Activated T-helper 2 cell treated with anti-CD3 and anti-CD28 coated beads, Interferon-gamma antibody, Interleukin-2, Interleukin-4, amounts not matched to agents 10 μg/mL and 5 μg/mL and 100 μg/mL, durations not matched to agents 14 hours and 24 hours and 36 hours (primary cell): ENCODE measurements at places on chromosomes 2 and 18.

- H3K4me1 ChIP-seq, result peaks cover 46% of the 10 kb centered on the region
- H3K4me3 ChIP-seq, result peak overlapping the region; percentile 4
- peaks cover 57% of the 10 kb centered on the region for H3K36me3 ChIP-seq
- DNase-seq, result no peak
- H3K27ac ChIP-seq, result peak overlapping the region; percentile 66
Observed at GRCh38 chr2:26043862-26044696, 10.2 kb downstream of the RAB10 start.

DNA sequence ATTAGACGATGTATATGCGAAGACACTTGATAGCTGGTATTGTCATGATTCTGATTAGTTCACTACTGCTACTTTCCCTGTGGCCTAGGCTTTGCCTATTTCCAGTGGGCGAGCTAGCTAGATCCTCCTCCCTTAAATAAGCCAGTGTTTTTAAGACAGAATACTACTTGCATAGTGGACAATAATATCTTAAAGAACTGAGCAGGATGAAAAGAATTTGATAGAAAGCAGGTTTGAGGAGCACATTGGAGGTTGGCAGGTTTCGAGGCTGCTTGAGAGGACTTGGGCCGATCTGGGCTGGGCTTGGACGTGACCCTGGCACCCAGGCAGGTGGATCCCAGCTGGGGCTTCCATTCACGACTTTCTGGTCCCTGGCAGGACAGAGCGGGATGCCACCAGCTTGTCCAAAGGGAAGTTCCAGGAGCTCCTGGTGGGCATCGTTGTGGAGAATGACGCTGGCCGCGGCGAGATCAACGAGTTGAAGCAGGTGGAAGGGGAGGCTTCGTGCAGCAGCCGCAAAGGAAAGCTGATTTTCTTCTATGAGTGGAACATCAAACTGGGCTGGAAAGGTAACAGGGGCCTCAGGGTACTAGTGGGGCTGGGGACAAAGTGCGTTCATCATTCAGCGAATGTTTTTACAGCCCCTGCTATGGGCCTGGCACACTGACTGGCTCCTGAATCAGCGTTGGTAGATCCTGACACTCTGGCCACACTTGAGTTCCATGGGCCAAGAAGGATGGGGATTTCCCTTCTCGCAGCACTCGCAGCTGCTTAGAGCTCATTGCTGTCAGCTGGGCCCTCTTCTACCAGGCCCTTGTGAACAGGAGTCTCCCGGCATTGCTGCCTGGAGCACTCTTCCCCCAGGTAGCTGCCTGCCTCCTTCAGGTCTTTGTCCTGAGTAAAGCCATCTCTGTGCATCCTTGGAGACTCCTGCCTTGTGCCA is 16.9 kb downstream of the C2orf74 start:
- H3K27ac ChIP-seq, result peak overlapping the region; percentile 85
- H3K4me1 ChIP-seq, result peaks cover 53% of the 10 kb centered on the region
- peaks cover 6% of the 10 kb centered on the region for H3K27me3 ChIP-seq
- peak overlapping the region; percentile 92 for H3K4me3 ChIP-seq
- DNase-seq, result no peak

- no peaks in the 10 kb centered on the region for H3K4me1 ChIP-seq
- no peak overlapping the region for H3K27ac ChIP-seq
- H3K4me3 ChIP-seq, result no peak overlapping the region
- no peak for DNase-seq
- H3K27me3 ChIP-seq, result no peaks in the 10 kb centered on the region
Observed at GRCh38 chr18:78511666-78512601, 467.7 kb upstream of the SALL3 start.

- H3K4me3 ChIP-seq, result no peak overlapping the region
- no peaks in the 10 kb centered on the region for H3K4me1 ChIP-seq
- H3K27me3 ChIP-seq, result no peaks in the 10 kb centered on the region
- no peak for DNase-seq
Observed at GRCh38 chr2:216920937-216921456, 61.1 kb upstream of the TNP1 start.

DNA sequence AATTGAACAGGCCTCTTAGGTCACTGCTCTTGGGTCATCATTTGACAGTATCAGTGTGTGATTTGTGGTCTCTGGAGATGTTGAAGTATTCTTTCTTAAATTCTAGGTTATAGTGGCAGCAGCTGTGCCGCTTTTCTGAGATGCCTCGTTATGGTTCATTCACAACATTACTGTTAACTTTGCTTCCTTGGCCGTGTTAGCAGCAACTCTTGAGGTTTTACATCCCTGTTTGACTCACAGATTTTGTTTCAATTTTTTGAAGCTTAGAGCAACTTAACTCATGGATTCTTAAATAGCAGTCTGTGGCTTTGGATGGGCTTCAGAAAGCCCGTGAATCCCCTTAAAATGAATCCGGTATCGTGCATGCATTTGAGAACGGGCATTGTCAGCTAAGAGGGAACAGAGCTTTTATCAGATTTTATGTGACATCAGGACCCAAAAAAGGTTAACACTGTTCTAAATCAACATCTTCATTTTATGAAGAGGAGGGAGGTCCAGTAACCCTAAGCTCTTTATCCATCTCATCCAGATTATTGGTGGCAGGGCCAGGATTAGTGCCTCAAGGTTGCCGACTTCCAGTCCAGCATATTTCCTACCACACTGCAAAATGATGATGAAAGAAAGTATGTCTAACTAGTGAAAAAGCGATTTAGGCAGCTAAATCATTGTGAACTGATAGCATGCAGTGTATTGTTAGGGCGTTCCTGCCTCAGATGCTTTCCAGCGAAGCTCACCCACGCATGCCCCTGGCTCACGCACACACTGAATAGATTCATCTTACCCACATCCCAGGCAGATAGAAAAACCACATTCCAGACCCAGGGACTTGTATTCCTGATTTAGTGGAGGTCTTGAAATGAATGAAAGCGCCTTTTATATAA is 5.1 kb downstream of the TRIB2 start:
- peak overlapping the region; percentile 45 for H3K4me3 ChIP-seq
- H3K27ac ChIP-seq, result peak overlapping the region; percentile 21
- no peak for DNase-seq
- peaks cover 73% of the 10 kb centered on the region for H3K4me1 ChIP-seq
- H3K27me3 ChIP-seq, result peaks cover 17% of the 10 kb centered on the region
